SK-N-SH (cell line): ENCODE measurements at places on chromosomes 16 and 17.

GRCh38 chr17:77254951-77255825, 114.4 kb downstream of the SEC14L1 start:
- no peak overlapping the region for H3K4me3 ChIP-seq
- peak; percentile 68 for DNase-seq
- H3K27ac ChIP-seq = peak overlapping the region; percentile 53; the same call in 1 of the 2 replicates
- no peaks in the 10 kb centered on the region for H3K36me3 ChIP-seq

DNA sequence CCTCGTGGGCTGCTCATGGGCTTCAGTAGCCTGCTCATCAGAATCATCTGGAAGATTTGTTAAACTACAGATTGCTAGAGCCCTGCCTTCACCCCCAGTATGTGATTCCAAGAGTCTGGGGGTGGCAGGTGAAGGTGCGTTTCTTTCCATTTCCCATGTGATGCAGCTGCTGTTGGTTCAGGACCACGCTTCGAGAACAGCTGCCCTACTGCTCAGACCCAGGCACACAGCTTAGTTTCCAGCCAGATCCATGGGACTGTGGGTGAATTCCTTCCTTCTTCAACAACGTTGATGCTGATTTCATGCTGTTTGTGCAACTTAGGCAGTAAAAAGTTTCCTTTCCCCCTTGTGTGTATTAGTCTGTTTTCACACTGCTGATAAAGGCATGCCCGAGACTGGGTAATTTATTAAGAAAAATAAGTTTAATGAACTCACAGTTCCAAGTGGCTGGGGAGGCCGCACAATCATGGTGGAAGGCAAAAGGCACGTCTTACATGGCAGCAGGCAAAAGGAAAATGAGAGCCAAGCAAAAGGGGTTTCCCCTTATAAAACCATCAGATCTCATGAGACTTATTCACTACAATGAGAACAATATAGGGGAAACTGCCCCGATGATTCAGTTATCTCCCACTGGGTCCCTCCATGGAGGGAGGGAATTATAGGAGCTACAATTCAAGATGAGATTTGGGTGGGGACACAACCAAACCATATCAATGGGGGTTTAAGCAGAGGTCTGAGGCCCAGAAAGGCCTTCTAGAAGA, 159.2 kb downstream of the XYLT1 start:
- no peak overlapping the region; the same call in 1 of the 2 replicates for H3K27ac ChIP-seq
- DNase-seq = no peak
- H3K36me3 ChIP-seq = no peaks in the 10 kb centered on the region
- H3K4me1 ChIP-seq = peaks cover 30% of the 10 kb centered on the region

DNA sequence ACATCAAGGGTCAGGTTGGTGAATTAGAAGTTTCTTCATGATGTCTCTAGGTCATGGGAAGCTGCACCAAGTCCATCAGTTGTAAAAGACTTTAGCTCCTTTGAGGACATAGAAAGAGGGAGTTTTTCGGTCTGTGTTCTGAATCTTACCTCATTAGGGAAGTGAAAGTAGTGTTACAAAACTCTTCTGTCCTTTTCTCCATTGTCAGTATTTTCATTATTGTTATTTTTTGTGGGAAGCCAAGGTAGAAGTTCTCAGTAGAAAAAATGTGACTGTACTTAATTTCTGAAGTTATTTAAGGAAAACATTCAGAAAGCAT, 24.2 kb downstream of the MAP3K3 start:
- H3K27ac ChIP-seq = no peak overlapping the region
- H3K27me3 ChIP-seq = no peaks in the 10 kb centered on the region
- DNase-seq = no peak
- no peak overlapping the region for H3K4me3 ChIP-seq

DNA sequence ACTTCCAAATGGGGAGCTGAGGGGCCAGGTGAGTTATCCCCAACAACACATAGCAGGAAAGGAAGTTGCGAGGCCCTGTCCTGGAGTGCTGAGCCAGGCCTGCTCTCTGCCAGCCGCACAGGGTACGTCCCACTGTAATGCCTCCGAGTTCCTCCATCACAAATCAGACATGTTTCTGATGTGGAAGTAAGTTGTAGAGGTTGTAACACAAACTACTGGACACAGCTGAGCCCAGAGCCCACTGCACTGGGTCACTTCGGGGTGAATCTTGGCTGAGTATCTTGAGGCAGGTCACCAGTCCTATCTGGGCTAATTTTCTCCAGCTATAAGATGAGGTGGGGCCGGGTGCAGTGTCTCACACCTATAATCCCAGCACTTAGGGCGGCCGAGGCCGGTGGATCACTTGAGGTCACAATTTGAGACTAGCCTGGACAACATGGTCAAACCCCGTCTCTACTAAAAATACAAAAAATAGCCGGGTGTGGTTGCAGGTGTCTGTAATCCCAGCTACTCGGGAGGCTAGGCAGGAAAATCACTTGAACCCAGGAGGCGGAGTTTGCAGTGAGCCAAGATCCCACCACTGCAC, 100.8 kb upstream of the CDH5 start:
- H3K27me3 ChIP-seq = no peaks in the 10 kb centered on the region
- H3K36me3 ChIP-seq = no peaks in the 10 kb centered on the region
- H3K4me3 ChIP-seq = no peak overlapping the region
- H3K4me1 ChIP-seq = peaks cover 40% of the 10 kb centered on the region
- DNase-seq = no peak

DNA sequence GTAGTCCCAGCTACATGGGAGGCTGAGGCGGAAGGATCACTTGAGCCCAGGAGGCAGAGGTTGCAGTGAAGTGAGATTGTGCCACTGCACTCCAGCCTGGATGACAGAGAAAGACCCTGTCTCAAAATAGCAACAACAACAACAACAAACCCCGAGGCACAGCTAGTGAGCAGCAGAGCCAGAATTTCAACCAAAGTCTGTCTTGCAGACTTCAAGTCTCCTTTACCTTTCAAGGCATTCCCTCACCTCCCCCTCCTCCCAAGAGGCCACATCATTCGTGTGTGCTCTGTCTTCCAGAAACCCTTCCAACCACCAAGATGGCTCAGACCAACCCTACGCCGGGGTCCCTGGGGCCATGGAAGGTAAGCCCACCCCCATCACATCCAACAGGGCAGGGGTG, 2.2 kb downstream of the CRYBA1 start:
- peaks cover 8% of the 10 kb centered on the region for H3K4me1 ChIP-seq
- no peak overlapping the region for H3K27ac ChIP-seq
- no peak for DNase-seq
- no peak overlapping the region for H3K4me3 ChIP-seq
- no peaks in the 10 kb centered on the region for H3K27me3 ChIP-seq
- H3K36me3 ChIP-seq = no peaks in the 10 kb centered on the region; the same call in 1 of the 2 replicates

- no peak for DNase-seq
- no peaks in the 10 kb centered on the region for H3K4me1 ChIP-seq
- peaks cover 20% of the 10 kb centered on the region; the same call in 1 of the 2 replicates for H3K36me3 ChIP-seq
- no peaks in the 10 kb centered on the region for H3K27me3 ChIP-seq
- no peak overlapping the region for H3K4me3 ChIP-seq
These were observed 11.0 kb downstream of the ABCA3 start for GRCh38 chr16:2329532-2329931.

- no peak overlapping the region for H3K4me3 ChIP-seq
- DNase-seq = no peak
- H3K27me3 ChIP-seq = no peaks in the 10 kb centered on the region
These were observed 3.8 kb downstream of the CREBBP start for GRCh38 chr16:3876695-3877094.

GRCh38 chr17:15654886-15655561, 29.1 kb downstream of the TRIM16 start:
- H3K27ac ChIP-seq = peak overlapping the region; percentile 2; the same call in 1 of the 2 replicates
- H3K27me3 ChIP-seq = no peaks in the 10 kb centered on the region
- no peak for DNase-seq
- H3K4me1 ChIP-seq = peaks cover 7% of the 10 kb centered on the region
- no peak overlapping the region for H3K4me3 ChIP-seq

DNA sequence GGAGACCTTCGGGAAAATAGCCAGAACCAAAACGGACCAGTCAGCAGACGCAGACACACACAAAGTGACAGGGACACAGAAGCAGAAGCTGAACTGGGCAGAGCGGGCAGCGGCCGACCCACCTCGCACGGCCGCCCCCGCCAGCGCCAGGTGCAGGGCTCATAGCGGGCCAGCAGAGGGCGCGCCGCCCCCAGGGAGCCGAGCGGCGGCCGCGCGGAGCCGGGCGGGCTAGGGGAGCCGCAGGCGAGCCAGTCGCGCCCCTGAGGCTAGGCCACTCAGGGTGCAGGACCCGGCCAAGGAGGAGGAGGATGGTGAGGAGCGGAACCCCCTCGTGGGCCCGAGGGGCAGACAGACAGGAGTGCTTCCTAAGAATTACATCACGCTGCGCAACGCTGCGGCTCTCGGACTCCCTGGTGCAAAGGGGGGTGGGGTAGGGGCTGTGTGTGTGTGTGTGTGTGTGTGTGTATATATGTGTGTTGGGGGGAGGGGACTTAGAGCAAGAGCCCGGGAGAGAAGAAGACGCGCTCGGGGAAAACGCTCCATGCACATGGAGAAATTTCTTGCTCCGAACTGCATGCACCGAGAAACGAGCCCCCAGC, 913 bp upstream of the NOG start:
- peaks cover 18% of the 10 kb centered on the region for H3K4me1 ChIP-seq
- H3K27ac ChIP-seq = no peak overlapping the region

- H3K27ac ChIP-seq = peak overlapping the region; percentile 89
- no peaks in the 10 kb centered on the region for H3K36me3 ChIP-seq
- H3K27me3 ChIP-seq = peaks cover 8% of the 10 kb centered on the region; the same call in 1 of the 2 replicates
These were observed 31.1 kb downstream of the PPM1E start for GRCh38 chr17:58786586-58787295.

DNA sequence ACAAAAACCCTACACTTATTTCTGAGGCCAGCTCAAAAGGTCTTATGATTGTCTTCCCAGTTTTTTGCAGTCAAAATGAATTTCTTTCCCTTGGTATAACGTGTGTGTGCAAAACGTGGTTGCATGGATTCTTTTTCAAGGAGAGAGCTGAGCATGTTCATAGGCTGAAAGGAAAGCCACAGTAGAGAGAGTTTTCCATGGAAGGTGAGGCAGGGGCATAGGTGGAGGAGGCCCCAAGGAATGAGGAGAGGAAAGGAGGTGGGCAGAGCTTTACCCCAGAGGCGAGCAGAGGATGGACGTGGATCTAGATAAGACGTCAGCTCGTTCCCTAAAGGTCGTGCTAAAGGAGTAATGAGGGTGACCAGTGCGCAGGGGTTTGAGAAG, 22.8 kb downstream of the TRPV2 start:
- peak overlapping the region; percentile 88 for H3K27ac ChIP-seq
- DNase-seq = no peak
- peak overlapping the region; percentile 52; the same call in 1 of the 2 replicates for H3K4me3 ChIP-seq
- peaks cover 37% of the 10 kb centered on the region for H3K36me3 ChIP-seq

DNA sequence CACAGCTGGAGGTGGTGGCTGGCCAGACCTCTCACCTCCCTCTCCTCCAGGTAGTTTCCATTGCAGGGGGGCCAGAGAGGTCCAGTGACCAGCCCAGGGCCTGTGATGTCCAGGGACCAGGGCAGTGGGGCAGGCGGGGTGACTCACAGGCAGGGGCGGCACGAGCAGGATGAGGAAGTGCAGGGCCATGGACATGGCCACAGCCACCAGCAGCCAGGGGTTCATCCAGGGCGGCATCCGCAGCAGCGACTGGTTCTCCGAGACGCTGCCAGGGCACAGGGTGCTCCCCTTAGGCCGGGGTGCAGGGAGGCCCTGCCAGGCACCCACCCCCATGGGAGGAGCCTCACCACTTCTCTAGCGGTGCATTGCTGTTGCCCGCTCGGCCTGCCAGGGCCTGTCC, 12.9 kb upstream of the P2RX1 start:
- H3K4me3 ChIP-seq = no peak overlapping the region
- DNase-seq = no peak
- H3K27ac ChIP-seq = no peak overlapping the region

- H3K4me1 ChIP-seq = peaks cover 24% of the 10 kb centered on the region
- H3K27me3 ChIP-seq = no peaks in the 10 kb centered on the region
- H3K27ac ChIP-seq = peak overlapping the region; percentile 60
- H3K4me3 ChIP-seq = no peak overlapping the region
These were observed 8.2 kb upstream of the MMP2 start for GRCh38 chr16:55470533-55471371.

GRCh38 chr16:68972720-68973119, 129.4 kb downstream of the TANGO6 start:
- H3K27me3 ChIP-seq = no peaks in the 10 kb centered on the region
- DNase-seq = peak; percentile 27
- no peak overlapping the region for H3K4me3 ChIP-seq
- no peak overlapping the region for H3K27ac ChIP-seq
- H3K36me3 ChIP-seq = no peaks in the 10 kb centered on the region; the same call in 1 of the 2 replicates

DNA sequence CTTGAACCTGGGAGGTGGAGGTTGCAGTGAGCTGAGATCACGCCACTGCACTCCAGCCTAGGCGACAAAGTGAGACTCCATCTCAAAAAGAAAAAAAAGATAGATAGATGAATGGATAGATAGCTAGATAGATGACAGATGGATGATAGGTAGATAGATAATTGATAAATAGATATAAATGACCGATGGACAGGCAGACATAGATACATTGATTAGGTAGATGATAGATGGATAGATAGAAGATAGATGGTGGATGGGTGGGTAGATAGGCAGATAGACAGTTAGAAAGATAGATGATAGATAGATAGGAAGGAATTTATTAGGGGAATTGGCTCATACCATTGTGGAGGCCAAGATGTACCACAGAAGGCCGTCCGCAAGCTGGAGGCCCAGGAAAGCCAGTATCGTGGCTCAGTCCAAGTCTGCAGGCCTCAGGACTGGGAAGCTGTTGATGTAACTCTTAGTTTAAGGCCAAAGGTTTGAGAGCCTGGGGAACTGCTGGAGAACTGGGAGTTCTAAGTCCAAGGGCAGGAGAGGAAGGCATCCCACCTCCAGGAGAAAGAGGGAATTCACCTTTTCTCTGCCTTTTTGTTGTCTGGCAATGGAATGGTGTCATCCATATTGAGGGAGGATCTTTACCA, 156.1 kb downstream of the SEC14L1 start:
- H3K4me1 ChIP-seq = no peaks in the 10 kb centered on the region
- H3K27ac ChIP-seq = no peak overlapping the region

- H3K27me3 ChIP-seq = peaks cover 96% of the 10 kb centered on the region
- no peaks in the 10 kb centered on the region for H3K36me3 ChIP-seq
- no peak overlapping the region for H3K27ac ChIP-seq
- H3K4me1 ChIP-seq = no peaks in the 10 kb centered on the region
- no peak overlapping the region for H3K4me3 ChIP-seq
- DNase-seq = no peak
These were observed 630 bp upstream of the HOXB2 start for GRCh38 chr17:48545539-48545938.

DNA sequence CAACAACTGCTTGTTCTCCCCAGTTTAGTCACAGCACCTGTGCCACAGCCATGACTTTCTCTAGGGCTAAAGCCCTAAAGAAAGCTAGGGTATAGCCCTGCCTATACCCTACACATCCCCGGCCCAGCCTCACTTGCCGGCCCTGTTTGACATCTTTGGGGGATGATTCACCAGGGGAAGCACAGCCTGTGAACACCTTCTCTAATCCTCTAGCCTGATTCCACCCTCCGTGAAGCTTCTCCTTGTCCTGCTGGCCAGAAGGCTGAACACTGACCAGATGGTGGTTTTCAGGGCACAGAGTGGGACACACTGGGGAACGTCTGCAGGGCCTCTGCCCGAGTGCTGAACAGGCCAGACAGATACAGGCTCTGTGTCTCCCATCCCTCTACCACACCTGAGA, 6.0 kb downstream of the CLEC16A start:
- H3K4me3 ChIP-seq = no peak overlapping the region
